Neural progenitor cell (in vitro differentiated cells): ENCODE measurements at places on chromosomes 7 and 10. TPM values are rescaled to one million over a fixed set of nuclear protein-coding genes. Genes with fewer than 3 reads are reported as not detected.

GRCh38 chr7:74606909-74607510 is 50.5 kb upstream of the GTF2I start:
- no peak for DNase-seq

DNA sequence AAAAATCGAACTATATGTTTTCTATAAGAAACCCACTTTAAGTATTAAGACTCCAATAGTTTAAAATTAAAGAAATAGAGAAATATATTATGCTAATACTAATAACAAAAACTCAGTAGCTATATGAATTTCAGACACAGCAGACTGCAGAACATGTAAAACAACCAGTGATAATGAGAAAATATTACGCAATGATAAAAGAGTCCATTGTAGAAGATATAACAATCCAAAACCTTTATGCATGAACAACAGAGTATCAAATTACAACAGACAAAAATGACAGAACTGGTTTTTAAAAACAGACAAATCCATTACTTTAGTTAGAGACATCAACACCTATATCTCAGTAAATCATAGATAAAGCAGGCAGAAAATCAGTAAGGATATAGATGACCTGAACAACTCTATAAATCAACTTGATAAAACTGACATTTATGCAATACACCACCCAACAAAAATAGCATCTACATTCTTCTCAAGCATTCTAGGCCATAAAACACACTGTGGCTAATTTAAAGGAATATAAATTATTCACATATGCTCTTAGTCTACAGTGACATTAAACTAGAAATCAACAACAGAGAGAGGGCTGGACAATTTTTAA is 669.5 kb upstream of the GHITM start:
- no peak for DNase-seq

DNA sequence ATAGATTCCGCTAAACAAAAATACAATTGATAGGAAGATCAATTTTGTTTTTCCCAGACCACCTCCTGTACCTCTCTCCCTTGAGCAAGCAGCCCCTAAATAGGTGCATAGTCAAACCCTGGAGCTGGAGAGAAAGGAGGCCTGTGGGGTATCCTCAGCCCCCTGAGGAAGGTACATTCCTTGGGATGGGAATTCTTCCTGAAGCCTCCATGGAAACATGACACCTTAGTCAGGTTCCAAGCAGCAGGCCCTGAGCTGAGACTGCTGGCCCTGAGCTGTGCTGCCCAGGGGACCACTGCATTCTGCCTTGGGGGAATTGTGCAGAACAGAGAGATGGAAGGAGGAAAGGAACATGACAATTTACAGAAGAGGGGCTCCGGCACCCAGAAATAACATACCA is 7.4 kb downstream of the HNRNPF start:
- DNase-seq, result peak; percentile 79

GRCh38 chr10:101005361-101005760 is 5.8 kb downstream of the LZTS2 start:
- no peak for DNase-seq

GRCh38 chr7:128200376-128200775 is 40.7 kb upstream of the LEP start:
- DNase-seq, result no peak

DNA sequence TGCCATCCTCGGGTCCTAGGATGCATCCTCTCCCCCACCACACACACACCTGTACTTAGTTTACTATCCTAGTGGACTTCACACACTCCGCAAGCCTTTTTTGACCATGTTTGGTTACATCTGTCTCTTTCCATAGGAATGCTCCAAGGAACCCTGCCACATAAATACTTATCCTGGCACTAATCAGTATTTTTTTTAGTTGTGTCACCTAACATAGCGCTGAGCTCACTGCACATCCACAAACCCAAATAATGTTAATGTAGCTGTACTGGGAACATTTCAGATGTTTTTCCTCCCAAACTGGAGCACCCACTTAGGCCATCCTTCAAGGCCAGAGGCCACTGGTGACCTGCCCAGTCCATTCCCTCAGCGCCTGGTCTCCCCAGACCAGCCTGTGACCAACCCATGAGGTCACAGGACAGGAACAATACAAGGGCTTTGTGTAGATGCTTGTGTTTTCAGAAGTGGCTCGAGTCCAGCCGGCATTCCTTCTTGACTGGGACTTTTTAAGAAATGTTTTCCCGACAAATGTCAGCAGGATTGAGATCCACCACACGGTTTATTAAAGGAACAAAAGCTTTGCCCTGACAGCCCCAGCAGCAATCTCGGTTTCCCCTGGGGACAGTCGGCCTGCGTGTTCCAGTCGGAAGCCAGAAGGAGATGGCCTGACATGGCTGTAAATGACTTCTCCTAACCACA is 181.4 kb downstream of the JCAD start:
- no peak for DNase-seq

The MYL10 gene
- total RNA-seq, result not detected in 2 replicates

The FERD3L gene
- total RNA-seq, result not detected in 2 replicates

The CLEC5A gene
- not detected in 2 replicates for total RNA-seq

The GNAT3 gene
- not detected in 2 replicates for total RNA-seq

The HGF gene
- 0.09 and 0.22 TPM in 2 replicates for total RNA-seq

The FBXL13 gene
- total RNA-seq, result 4.3 and 8.2 TPM in 2 replicates

The MBL2 gene
- total RNA-seq, result not detected in 2 replicates

The AASS gene
- 185 and 264 TPM in 2 replicates for total RNA-seq
